ENCODE measurements at places on chromosomes 12 and 14.

DNA sequence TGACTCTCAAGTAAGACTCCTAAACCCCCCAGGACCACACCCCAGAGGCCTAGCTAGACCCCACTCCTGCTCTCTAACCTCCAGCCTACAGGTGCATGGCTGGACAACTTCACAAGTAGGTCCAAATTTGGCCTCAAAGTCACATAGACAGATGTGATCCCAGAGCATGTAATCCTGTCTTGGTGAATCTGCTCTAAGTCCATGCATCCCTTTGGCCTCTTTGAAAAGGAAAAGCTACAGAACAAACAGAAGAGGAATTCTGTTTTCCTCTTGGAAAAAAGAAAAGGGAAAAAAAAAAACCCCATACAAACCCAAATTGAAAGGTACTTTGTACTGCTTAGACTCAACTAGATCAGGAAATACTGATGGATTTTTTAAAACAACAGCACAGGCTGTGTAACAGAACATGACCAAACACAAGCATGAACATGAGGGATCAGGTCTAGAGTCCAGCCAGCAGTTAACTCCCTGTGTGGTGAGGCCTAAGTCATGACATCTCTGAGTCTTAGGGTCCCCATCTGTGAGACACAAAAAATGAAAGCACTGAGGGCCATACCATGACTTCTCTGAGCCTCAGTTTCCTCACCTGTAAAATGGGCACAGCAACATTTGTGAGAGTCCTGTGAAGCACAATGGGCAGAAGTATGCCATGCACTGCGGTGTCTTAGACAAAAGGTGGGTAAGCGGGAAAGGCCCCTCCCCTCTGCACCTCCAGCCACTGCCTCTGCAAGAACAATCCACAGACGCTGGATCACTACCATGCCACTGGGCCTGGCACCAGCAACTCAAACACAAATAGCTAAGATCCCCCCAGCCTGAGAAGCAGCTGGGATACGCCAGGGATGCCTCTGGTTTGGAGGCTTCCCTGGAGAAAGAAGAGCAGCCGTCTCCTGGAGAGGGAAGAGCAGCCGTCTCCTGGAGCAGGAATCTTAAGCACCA, 9.9 kb downstream of the PITPNM2 start:
- no peak for DNase-seq

DNA sequence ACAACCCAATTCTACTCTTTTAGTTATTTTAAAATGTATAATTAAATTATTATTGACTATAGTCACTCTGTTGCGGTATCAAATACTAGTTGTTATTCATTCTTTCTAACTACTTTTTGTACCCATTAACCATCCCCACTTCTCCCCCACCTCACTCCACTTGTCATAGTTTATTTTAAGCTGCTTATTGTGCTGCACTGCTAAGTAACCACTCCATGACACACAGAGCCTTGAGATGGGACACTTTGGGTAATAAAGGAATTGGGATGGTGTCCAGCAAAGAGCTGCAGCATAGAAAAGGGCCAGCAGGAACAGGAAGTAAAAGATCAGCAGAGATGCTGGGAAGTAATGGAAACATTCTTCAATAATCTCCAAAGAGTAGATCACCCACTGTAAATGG, 123.0 kb downstream of the RPS29 start:
- DNase-seq: no peak

DNA sequence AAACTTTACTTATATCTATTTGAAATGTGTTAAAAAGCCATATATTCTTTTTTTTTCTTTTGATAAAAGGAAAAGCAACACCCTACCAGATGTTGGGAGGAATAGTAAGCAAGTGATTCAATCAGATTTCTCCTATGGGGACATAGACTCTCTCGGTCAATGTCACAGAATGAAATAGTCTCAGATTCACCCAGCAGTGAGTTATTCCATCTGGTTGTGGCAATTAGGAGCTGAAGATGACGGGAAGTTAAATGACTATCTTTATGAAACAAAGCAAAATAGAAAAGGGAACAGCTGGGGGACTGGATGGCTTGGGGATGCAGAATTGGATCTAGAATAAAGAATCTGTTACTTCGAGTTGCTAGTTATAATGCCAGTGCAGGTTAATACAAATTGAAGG, 857.0 kb downstream of the NRXN3 start:
- no peak for DNase-seq

DNA sequence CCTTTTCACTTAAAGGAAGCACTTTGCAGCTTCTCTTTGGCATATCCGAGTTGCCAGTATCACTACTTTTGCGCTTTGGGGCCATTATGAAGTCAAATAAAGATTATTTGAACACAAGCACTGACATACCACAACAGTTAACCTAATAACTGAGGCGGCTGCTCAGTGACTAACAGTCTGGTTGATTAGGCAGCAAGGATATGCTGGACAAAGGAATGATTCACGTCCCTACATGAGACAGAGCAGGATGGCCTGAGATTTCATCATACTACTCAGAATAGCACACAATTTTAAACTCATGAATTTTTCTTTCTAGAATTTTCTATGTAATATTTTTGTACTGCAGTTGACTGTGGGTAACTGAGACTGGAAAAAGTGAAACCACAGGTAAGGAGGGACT, 56.9 kb upstream of the E2F7 start:
- DNase-seq: peak; percentile 96

- DNase-seq: peak; percentile 99
These were observed 22.9 kb downstream of the VDR start for GRCh38 chr12:47881826-47882427.

DNA sequence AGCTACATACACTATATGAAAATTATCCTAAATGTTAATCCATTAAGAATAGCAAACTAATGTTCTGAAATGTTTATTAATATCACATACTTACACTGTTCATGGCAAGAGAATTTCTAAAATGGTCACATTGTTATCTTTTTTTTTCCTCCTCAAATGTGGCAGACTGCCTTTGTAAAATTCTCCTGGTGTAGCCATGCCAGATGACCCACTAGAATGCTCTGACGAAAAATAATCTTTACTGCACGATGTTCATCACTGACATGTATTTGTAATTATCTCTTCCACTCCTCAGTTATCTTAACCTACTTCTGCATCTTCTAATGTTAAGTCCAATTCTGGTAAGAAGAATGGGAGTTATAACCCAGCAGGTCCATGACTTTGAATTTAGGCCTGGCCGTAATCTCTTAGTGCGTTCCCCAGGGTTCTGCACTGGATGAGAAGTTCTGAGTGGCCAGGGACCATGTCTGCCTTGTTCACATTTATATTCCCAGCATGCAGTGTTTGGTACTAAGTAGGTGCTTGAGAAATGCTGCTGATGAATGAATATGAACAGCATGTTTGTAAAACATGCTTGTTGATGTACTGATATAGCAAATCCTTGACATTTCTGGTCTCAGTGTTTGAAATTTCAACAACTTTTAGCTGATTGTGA, 46.7 kb downstream of the NOPCHAP1 start:
- no peak for DNase-seq

DNA sequence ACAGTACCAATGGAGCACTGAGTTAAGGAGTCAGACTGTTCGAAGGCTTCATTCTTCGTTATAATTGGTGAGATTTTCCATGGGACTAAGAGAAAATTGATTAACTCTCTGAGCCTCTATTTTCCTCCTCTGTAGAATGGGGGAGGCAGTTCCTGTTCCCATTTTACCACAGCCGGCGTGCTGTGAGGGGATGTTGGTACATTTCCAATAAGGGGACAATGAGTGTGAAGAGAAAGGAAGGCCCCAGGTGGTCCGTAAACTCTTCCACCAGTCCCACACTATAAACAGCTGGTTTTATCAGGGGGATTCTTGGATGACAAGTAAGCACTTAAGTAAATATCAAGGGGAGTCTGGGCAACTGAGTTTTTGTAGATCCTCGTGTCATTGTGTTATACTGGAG, 109.9 kb downstream of the DAD1 start:
- DNase-seq: no peak

DNA sequence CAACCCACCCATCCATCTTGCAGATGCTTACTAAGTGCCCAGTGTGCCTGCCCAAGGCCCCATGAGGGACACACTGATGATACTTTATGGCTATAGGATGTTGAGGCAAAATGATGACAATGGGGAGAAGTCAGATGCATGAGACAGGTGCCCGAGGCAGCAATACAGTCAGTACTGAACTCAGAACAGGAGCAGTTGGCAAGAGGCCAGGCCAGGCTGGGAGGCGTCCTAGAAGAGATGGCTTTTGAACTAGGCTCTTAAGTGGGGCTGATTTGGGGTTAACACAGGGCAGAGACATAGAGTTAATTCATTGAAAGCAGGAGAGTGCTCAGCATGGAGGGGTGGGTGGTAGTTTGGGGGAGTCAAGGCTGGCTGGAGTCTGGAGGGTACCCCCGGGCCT, 15.6 kb downstream of the PLBD2 start:
- no peak for DNase-seq

DNA sequence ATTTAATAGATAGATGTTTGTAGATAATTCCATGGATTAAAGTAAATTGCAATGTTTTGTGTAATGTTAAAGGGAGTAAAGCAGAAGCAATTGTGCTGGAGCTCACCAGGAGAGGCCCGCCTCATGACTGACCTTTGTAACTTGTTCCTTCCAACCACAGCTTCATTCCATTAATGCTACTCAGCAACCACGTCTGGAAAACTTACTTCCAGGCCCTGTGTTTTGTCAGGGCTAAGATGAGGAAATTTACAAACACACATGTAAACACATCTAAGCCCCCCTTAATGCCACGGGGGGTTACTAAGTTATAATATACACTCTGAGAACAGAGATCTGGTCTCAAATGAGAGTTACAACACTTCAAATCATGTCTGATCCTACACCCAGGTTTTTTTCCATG, 12.4 kb downstream of the LUM start:
- DNase-seq: peak; percentile 94

GRCh38 chr12:19639781-19640415, 200.6 kb downstream of the AEBP2 start:
- no peak for DNase-seq

DNA sequence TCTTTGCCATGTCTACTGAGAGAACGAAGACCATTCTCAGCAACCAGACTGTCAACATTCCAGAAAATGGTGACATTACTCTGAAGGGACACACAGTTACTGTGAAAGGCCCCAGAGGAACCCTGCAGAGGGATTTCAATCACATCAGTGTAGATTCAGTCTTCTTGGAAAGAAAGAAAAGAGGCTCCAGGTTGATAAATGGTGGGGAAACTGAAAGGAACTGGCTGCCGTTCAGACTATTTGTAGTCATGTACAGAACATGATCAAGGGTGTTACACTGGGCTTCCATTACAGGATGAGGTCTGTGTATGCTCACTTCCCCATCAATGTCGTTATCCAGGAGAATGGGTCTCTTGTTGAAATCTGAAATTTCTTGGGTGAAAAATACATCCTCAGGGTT, 29.7 kb upstream of the PSMA6 start:
- DNase-seq: no peak

GRCh38 chr14:72318648-72319047, 386.4 kb downstream of the RGS6 start:
- no peak for DNase-seq

- DNase-seq: peak; percentile 71
These were observed 10.1 kb upstream of the JDP2 start for GRCh38 chr14:75417674-75418073.

DNA sequence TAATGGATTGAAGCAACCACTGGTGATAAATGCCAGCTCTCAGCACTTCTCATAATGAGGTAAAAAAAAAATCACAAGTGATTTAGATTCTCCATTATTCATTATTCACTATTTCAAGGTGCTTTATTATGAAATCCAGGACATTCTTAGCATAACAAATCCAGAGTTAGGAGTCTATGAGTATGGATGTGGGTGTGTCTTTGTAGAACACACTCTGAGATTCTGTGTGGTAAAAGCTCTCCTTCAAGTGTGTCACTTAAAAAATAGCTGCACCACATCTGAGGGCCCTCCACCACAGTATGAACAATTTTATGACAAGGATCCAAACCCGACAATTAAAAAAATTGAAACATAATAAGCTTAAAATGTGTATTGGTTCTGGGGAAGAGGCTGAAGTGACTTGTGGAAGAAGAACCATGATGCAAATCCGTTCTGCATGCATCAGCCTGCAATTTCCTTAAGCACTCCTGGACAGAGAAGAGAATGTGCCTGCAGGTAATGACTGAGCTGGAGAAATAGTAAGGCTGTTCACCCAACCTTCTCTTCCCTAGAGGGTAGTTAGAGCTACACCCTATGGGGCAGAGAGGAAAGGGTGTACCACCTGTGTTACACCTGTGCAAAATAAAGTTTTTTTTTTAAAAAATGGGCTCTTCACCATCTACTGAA, 488.5 kb upstream of the MGAT4C start:
- no peak for DNase-seq

DNA sequence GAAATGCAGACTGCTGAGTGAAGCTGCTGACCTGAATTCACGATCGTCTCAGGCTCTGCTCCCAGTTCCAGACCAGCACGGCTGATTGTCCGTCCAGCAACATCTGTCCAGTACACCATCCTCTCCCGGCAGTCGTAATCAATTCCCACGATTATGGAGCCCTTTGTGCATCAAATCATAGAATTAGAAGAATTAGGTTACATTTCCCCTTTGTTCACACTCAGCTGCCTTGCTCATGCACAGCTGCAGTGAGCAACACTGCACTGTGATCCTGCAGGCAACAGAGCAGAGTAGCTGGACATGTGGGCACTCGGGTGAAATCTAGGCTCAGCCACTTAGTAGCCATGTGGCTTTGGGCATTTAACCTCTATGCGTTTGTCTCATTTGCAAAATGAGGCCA, 22.2 kb downstream of the RTRAF start:
- DNase-seq: no peak

DNA sequence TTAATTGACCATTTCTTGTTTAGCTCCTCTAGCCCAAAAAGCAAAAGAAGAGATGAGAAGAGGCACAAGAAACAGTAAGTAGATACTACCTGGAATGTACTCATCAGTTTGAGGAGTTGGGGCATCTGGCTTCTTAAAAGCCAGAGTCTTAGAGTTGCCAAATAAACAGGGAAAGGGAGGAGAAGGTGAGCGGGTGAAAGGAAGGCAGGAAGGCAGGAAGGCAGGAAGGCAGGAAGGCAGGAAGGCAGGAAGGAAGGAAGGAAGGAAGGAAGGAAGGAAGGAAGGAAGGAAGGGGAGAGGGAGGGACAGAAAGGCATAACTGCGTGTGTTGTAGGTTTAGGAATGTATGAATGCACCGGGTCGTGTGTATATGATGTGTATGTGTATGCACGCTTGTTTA, 56.7 kb upstream of the HSPB8 start:
- no peak for DNase-seq

GRCh38 chr12:70603044-70603443, 34.2 kb downstream of the PTPRB start:
- no peak for DNase-seq

GRCh38 chr14:95314609-95315008, 5.1 kb downstream of the CLMN start:
- DNase-seq: peak; percentile 6
